ENCODE measurements at places on chromosomes 6 and 20.

- DNase-seq, result no peak
Observed at GRCh38 chr6:112325444-112325843, 21.7 kb upstream of the RFPL4B start.

DNA sequence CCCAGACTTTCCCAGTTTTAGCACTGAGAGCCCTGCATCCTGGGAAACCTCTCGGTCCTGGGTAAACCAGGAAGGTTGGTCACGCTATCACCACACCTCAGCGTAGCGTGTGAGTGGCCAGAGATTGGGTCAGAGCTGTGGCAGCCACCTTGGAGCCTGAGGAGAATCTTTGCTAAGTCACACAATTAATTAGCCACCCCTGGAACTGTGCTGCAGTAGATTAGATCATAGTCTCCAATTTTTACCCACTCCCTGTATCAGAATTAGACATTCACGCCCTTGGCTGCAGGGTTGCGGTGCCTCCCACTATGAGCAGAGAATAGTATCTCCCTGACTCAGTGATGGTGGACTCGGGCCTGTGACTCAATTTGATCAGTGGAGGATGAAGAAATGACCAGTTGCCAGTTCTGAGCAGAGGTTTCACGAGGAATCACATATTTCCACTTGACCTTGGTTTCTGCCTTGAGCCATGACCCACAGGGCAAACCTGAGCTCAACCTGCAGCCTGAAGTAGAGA lies 6.0 kb upstream of the PTGIS start:
- no peak for DNase-seq

DNA sequence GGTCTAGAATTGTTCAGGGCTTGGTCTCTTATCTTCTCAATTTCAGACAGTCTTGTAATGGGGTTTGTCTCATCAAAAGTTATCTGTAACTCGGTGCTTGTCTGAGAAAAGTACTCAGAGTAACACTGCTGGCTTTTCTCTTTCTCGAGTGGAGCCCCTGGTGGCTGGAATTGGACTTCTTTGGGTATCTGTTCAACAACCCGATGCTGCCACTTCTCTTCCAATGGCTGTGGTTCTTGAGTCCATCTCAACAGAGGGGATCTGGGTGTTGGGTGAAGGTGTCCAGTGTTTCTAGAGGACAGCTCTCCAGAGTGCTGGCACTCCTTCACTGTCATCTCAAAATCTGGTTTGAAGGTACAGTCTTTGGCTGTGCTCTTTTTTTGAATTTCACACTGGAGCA lies 24.6 kb downstream of the DST start:
- DNase-seq, result no peak

DNA sequence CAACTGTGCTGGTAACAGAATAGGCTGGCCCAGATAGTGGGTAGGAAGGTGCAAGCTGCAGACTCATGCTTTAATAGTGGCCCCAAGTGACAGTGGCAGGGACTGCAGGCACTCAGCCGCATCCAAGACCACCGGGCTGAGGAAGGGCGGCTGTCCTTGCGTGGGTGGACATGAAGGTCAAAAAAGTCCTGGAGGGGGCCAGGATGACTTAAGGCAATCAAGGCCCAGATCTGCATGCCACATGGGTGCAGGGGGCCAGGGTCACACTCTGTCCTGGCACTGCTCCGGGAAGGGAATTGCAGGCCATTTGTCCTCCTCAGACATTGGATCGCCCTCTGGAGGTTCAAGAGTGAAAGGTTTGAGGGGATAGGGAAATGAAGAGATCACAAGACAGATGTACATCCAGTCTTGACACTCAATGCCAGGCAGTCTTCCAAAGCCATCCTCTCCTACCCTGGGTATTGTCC lies 10.4 kb upstream of the VNN2 start:
- no peak for DNase-seq

GRCh38 chr20:50399917-50400704 lies 110.1 kb upstream of the PTPN1 start:
- no peak for DNase-seq

DNA sequence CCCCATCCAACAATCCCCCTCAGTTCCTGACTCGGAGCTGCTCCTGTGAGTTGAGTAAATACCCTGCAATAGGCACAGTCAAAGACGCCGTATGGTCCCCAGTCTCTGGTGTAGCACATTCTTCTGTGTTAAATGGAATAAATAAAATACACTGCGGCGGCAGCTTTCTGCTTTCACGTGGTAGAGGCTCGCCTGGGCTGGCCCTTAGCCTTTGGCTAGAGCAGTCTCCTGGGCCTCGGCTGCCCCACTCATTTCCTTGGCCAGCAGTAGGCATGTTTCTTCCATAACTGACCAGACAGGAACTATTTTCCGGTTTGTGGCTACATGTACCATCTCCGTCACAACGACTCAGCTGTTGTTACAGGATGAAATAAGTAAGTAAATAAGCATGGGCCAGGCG lies 20.7 kb downstream of the SERPINB6 start:
- no peak for DNase-seq

DNA sequence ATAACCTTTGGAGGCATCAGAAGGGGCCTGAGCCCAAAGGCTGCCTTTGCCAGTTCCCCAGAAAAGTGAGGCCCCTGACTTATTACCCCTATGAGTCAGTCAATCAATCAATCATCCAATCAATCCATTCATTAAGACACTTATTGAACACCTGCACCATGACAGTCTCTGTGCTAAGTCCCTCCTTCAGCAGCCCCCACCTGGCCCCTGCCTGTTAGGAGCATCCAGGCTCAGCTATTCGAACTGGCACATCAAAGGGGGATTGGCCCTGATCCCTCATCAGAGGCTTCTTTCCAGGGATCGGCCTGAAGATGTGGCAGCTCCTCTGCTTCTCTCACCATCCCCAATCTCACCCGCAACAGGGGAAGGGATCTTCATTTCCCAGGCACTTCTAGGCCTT lies 27.7 kb upstream of the VEGFA start:
- DNase-seq, result no peak

DNA sequence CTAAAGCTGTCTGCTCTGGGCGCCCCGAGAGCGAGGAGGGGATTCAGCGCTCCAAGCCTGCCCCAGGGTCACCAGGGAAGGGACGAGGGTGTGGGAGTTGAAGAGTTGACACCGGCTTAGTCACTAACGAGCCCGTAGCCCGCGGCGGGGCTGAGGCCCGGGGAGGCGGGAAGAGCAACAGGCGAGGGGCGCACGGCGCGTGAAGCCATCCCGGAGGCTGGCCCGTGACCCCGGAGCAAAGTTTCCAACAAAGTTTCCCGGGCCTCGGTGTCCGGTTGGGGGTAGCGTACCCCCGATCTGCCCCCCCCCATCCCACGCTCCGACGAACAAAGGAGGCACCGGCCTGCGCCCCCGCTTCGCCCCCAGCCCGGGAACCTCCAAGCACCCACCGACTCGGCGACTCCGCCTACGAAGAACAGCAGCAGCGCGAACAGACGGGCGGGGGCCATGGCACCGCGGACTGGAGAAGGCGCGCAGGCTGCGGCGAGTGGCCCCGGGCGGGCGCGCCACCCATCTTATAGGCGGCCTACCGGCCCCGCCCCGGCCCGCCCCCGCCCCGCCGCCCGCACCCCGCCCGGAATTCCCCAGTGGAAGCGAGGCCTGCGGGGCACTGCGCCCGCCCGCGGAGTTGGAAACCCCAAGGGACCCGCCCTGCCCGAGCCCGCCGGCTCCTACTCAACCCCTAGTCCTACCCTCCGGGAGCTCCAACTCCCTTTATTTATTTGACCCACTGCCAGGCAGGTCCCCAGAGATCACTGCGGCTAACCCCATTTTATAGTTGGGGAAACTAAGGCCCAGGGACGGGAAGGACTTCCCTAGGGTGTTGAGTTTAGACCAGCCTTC lies at the start of gene SDC4:
Gene SDC4 (minus strand): TSS at position 489 of the 843 bp plus-strand sequence. CDS start 40 bp downstream, at position 449.
- no peak for DNase-seq

DNA sequence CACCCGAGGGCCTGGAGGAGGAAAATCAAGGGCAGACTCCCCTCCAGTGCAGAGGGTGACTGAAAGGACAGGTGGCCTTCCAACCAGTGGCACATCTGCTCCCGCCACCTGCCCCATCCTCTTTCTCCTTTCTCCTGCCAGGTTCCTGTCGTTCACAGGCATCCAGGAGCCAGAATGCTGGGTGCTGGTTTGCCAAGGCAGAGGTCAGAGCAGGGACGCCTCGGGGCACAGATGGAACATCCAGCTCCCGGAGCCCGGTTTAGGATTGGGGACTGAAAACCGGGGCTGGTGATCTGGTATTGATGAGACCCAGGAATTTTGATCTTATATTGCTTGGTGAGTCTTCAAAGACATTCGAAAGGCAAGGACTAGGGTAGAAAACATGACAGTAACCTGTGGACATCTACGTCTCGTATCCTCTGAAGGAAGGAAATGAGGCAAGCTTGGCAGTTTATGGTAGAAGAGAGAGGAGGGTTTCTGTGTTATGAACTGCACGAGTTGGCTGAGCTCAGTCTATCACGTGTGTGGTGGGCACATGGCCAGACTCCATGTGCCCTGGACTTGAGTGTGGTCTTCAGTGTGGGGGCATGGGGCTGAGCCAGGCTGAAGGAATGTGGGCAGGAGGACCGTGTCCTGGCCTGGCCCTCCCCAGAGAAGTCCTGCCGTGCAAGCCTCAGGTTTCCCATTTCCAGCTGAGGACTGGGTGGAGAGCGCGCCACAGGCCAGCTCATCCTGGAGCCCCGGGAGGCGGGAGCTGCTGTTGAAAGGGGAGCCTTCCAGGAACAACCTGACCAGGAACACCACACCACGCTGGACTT lies 74.2 kb downstream of the IRF4 start:
- DNase-seq, result no peak

GRCh38 chr6:170111816-170112582 lies 178.9 kb downstream of the DLL1 start:
- DNase-seq, result no peak

DNA sequence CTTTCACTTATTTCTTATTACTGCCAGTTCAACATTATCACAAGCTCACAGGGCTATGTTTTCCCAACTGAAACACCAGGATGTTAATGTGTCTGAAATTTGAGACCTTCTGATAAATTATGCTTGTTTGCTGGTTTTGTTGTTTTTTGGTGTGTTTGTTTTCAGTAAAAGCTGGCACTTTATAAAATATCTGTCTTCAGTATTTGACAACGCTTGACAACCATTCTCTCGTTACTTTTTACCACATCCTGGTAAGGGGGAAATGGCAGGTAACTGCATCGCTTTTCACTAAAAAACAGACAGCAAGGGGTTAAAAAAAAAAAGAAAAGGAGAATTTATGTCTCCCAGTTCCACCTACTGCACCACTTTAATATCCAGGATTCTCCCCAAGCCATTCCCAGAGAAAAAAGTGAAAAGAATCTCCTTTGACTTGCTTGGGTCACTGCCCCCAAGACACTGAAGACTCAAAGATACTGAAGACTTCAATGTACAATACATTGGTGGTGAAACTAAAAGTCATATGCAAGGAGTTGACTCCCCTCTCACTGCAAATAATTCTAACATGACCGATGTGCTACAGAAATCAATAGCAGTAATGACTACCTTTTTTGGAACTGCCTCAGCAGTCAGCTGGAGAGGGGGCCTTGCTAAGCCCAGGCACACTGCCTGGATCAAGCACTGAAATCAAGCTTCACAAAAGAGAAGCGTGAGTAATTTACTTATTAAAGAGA lies 88.9 kb downstream of the HIVEP2 start:
- no peak for DNase-seq

DNA sequence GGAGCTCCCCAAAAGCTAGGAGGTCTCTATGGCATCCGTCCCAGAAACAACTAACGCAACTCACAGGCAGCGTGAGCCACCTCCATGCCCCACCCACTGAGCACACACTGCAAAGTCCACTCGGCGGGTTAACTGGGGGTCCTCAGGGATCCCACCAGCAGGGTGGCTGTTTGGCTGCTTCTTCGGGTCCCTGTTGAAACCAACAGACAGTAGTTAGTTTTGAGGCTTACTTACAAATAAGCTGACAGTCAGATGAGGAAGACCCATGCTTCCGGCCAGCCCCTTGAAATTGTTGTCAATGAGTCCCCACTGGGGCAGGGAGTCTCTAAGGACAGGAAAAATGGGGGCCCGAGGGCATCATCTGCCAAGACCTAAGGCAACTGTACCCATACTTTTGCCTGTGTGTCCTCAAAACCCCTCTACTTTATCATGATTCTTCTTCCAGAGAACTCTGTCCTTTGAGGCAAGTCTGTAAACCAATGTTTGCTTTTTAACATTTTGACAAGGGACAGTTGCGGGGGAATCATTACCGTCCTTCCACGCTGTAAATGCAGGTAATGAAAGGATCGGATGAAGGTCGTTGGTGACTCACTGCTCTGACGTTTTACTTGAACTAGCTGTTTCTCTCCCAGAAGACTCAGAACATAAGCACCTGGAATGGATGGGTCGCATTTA lies 2.2 kb upstream of the PCK1 start:
- DNase-seq, result no peak

- DNase-seq, result no peak
Observed at GRCh38 chr20:25287631-25288290, 39.9 kb downstream of the PYGB start.

DNA sequence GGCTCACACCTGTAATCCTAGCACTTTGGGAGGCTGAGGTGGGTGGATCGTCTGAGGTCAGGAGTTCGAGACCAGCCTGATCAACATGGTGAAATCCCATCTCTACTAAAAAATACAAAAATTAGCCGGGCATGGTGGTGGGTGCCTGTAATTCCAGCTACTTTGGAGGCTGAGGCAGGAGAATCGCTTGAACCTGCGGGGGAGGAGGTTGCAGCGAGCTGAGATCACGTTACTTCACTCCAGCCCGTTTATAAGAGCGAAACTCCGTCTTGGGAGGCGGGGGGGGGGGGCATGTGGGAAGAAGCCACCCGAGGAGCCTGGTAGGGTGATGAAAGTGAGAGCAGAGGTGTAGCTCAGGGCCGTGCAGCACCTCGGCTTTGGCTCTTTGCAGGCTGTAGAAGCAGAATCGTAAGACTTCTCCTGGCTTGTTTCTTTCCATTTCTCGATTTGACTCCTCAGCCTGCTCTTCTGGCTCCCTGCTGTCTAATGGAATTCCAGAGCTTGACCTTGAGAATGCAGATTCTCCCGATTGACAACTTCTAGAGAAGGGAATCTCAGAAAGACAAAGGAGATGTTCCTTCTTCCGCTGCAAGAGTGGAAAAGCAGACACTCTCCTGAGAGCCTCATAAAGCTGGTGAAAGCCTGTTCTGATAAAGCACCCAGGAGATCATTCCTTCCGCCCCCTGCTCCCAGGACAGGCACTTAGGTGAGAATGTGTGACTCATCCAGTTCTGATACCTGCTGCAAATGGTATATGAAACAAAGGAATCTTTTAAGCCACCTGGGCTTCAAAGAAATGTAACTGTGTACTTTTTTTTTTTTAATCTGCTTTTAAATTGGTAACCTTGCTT lies 26.0 kb upstream of the PPP1R16B start:
- no peak for DNase-seq

GRCh38 chr20:63831646-63831992 lies 555 bp upstream of the ZBTB46 start:
- no peak for DNase-seq

GRCh38 chr6:24838994-24839393 lies 40.3 kb upstream of the ARMH2 start:
- no peak for DNase-seq
